ENCODE measurements at places on chromosomes 6 and 20.
A peak's percentile ranks its signal among the peaks of the same experiment; 100 is the strongest.

- DNase-seq = no peak
These were observed 22.4 kb downstream of the MANBAL start for GRCh38 chr20:37311710-37312355.

DNA sequence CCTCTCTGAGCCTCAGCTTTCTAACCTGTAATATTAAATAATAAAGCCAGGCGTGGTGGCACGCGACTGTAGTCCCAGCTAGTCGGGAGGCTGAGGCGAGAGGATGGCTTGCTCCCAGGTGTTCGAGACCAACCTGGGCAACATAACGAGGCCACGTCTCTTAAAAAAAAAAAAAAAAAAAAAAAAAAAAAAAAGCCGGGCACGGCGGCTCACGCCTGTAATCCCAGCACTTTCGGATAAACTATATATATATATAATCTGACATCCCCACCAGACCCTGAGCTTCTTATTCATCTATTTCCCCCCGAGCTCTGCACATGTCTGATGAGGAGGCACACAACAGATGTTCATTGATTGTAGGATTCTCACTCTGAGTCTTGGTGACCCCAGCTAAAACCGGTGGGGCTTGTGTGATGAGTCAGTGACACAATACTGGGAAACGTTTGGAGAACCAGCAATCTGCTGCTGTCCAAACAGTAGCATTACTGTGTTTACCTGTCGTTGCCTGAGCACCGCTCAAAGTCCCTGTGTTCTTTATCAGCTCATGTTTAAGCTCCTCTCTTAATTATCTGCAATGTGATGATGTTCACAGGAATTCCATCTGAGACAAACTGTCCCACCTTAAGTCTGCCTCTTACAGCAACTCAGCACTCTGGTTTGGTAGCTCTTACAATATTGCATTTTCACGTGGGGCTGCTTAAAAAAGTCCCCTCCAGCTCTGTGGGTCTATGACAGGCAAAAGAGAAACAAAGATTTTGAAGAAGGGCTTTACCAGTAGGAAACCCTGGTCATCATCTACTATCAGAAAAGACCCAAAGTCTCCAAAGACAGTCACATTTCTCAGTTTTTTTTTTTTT is 1.0 kb upstream of the SPATA2 start:
- DNase-seq = no peak

DNA sequence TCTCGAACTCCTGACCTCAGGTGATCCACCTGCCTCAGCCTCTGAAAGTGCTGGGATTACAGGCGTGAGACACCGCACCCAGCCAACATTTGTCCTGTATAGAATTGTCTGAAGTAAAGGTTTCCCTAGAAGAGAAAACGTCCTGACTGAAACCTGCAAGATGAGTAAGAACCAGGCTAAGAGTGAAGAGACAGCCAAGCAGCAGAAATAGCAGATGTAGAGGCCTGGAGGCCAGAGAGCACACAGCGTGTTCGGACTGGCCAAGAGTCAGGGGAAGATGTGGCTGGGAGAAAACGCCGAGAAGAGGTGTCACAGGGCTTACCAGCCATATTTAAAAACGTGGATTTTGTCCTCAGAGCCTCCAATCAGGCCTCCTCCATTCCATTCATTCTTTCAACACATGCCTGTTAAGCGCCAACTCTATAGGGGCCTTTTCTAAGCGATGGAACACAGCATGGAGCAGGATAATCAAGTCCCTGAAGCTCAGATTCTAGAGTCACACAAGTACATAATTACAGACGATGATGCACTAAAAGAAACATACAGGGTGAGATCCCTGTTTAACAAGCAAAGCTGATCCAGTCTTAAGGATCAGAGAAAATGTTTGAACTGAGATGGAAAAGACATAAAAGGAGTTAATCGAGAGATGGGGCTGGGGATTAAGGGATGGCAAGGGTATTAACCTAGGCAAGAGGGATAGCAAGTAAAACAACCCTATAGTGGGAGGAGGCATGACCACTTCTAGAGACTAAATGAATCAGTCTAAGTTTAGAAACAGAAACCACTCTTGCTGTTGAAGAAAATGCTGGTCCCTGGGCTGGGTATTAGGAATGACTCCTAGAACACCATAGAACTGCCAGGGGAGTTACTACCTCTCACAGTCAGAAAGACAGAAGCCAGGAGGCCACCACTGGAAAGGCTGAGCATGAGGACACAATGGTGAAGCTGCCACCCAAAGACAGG is 4.8 kb downstream of the ZCCHC3 start:
- DNase-seq = no peak

- DNase-seq = no peak
These were observed 331.8 kb downstream of the RIMS1 start for GRCh38 chr6:72218125-72218524.

GRCh38 chr6:45479834-45480751 is 102.4 kb upstream of the SUPT3H start:
- DNase-seq = no peak

- no peak for DNase-seq
These were observed 38.3 kb downstream of the HNF4A start for GRCh38 chr20:44393608-44394451.

- peak; percentile 49 for DNase-seq
These were observed 540.5 kb upstream of the JAG1 start for GRCh38 chr20:11214256-11214840.

DNA sequence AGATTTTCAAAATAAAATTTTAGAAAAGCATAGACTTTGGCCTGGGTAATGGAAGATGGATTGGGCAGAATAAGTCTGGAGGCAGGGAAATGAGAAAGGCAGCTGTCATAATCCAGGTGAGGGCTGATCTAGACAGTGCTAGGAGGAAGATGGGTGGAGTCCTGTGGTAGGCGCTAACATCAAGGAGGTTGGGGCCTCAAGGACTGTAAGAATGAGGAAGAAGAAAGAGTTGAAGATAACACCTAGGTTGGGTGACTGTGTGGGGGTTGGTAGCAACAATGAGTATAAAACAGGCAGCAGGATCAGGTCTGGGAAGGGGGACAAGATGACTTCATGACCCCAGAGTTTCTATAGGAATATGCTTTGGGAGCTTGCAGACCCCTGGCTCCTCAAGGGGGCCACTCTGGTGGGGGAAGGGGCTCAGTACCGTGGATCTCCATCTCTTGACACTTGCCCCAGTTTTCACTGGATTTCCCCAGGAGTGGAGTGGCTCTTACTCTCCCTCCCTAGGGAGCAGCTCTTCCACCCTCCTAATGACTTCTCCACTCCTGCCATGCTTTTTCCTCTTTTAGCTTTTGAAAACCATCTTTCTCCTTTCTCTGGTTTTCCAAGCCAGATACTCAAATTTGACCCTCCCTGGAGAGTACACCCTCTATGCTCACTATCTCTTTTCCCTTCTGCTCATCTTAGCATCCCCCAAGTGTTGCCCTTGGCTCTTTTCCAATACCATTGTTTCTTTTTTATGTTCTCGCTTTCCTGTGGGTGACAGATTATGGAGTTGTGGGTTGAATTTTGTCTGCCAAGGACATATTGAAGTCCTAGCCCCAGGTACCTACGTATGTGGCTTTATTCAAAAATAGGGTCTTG is 14.8 kb downstream of the TRIM31 start:
- no peak for DNase-seq

DNA sequence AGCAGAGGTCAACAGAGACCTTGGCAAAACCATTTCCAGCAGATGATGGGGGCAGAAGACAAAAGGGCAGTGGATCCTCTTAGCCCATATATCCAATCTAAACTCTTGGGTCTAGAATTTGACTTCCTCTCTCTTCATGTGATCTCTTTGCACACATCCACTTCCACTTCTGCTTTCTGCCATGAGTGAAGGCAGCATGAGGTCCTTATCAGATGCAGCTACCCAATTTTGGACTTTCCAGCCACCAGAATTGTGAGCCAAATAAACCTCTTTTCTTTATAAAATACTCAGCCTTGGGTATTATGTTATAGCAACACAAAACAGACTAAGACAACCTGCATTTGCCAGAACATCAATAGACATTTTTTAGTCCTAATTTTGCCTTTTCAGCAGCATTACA is 191.6 kb downstream of the ADAT2 start:
- DNase-seq = peak; percentile 46

- peak; percentile 64 for DNase-seq
These were observed 238.2 kb downstream of the GMDS start for GRCh38 chr6:2007165-2007564.

DNA sequence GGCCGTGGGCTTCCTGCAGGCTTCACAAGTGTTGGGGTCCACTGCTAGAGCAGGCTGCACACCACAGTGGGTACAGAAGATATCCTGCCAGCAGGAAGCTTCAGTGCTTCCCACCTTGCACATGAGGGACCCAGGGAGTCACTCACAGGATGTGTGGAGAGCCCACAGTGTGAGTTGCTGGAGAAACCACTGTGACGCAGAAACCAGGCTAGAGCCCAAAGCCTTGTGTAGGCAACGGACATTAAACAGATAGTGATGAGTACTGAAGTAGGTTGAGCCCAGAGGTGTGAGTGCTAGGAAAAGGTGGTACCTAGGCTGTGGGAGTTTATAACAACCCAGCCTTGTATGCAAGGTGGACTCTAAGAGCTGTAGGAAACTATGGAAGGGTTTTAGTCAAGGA is 18.9 kb upstream of the DEF6 start:
- DNase-seq = no peak

- DNase-seq = no peak
These were observed 375.2 kb downstream of the CD109 start for GRCh38 chr6:74071214-74071613.

DNA sequence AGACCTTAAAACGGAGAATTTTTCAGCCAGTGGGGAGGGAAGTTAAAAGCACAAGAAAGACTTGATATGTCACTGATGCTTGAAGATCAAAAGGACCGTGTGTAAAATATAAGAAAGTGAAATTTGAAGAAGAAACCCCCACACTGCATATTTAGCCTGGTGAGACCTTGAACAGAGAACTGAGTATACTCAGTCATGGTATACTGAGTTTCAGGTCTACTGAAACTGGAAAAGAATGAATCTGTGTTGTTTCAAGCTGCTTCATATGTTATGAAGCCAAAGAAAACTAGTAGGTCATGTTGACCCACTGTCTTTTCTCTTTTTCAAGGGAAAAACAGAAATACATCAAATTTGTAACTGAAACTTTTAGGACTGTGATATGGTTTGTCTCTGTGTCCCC is 443.8 kb upstream of the GJE1 start:
- DNase-seq = no peak

DNA sequence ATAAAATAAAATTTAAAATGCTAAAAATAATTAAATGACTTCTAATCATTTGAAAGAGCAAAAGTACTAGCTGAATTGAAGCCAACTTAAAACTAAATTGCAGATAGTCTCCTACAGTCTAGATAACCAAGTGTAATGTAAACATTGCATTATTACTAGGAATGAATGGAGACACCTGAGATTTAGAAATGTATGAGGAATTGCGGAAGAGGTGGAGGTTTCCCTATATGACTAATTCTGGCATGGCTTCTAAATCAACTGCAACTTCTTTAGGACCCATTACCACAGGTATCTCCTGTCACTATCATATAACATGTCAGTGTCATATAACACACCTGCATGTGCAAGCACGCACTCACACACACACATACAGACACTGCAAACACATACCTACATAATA is 13.2 kb upstream of the GPR6 start:
- no peak for DNase-seq

DNA sequence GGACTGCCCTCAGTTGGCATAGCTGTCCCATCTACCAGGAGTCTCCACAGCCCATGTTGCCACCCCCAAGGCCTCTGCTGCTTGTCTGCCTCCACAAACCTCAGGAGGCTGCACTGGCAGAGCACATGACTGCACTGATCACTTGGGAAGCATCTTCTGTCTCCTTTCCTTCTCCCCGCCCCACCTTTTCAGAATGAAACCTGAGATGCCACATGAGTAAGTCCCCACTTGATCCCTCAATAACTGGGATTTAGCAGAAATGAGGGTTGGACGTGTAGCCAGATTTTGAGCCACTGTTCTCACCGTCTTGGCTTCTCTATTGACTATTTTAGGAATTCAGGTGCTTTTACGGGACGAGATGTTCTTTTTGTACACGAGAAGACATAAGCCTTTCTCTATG is 328.4 kb downstream of the CDC5L start:
- no peak for DNase-seq

DNA sequence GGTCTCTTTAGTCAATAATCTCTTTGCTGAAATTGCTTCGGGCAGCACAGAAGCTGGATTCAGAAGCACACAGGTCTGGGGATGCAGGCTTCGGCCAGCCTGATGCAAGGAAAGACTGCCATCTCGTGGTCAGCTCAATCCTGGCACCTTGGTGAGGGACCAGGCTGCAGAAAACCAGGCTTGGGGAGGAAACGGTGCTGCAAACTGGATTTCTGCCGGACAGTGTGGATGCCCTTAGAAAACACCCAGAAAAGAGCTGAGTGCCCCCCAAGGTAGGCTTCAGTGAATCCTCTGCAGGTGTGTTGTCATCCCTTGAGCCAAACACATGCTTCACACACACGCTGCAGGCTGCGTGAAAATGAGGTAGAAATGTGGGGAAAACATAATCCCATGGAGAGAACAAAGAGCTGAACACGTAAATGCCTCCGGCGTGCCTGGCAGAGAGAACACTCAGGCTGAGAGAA is 89.8 kb upstream of the PAX1 start:
- DNase-seq = peak; percentile 42

GRCh38 chr6:64415926-64416325 is 780.3 kb downstream of the PHF3 start:
- DNase-seq = no peak

DNA sequence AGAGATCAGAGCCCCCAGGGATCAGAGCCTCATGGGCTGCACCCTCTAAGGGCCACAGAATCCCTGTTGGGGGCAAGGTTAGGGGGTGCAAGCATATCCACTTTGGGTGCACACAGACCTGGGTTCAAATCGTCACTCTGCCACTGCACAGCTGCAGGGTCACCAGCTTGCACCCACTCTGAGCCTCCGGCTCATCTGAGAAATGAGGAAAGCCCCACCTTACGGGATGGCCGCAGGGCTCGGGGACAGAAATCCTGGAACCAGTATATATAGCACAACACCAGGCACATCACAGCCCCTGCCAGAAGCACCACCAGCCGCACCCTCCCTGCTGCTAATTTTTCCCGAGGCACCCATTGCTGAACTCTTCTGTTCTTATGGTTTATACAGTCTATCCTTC is 169.6 kb downstream of the NFATC2 start:
- no peak for DNase-seq

DNA sequence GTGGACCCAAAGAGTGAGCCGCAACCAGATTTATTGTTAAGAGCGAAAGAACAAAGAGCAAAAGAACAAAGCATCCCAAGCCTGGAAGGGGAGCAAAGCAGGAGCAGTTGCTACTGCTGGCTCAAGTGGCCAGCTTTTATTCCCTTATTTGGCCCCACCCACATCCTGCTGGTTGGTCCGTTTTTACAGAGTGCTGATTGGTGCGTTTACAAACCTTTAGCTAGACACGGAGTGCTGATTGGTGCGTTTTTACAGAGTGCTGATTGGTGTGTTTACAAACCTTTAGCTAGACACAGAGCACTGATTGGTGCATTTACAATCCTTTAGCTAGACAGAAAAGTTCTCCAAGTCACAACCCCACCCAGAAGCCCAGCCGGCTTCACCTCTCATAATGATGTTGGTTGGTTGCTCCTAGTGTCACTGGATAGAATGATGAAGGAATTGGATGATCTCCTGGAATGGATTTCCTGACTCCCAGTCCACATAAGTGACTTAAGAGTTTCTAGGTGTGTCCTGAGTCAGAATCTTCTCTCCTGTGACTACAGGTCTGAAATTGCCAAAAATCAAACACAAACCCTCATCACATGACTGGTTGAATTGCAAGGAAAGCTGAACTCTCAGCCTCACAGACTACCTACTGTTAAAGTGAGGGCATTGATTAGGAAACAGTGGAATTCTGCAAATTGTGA is 52.1 kb upstream of the CAP2 start:
- no peak for DNase-seq

GRCh38 chr6:161436106-161436876 is 162.4 kb upstream of the AGPAT4 start:
- no peak for DNase-seq

Data from suppressor macrophage treated with lipopolysaccharide for 1 hour (primary cell).